Astrocyte (in vitro differentiated cells and primary cell): ENCODE measurements at places on chromosomes 5 and 9. TPM values are rescaled to one million over a fixed set of nuclear protein-coding genes. Genes with fewer than 3 reads are reported as not detected.

DNA sequence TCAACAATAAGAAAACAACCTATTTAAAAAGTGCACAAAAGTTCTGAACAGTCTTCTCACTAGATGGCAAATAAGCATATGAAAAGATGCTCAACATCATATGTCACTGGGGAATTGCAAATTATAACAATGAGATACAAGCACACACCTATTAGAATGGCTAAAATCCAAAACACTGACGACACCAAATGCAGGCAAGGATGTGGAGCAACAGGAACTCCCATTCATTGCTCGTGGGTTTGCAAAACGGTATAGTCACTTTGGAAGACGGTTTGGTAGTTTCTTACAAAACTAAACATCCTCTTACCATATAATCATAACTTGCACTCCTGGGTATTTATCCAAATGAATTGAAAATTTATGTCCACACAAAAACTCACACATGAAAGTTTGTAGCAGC lies 100.9 kb upstream of the TBC1D2 start:
- no peak for DNase-seq

DNA sequence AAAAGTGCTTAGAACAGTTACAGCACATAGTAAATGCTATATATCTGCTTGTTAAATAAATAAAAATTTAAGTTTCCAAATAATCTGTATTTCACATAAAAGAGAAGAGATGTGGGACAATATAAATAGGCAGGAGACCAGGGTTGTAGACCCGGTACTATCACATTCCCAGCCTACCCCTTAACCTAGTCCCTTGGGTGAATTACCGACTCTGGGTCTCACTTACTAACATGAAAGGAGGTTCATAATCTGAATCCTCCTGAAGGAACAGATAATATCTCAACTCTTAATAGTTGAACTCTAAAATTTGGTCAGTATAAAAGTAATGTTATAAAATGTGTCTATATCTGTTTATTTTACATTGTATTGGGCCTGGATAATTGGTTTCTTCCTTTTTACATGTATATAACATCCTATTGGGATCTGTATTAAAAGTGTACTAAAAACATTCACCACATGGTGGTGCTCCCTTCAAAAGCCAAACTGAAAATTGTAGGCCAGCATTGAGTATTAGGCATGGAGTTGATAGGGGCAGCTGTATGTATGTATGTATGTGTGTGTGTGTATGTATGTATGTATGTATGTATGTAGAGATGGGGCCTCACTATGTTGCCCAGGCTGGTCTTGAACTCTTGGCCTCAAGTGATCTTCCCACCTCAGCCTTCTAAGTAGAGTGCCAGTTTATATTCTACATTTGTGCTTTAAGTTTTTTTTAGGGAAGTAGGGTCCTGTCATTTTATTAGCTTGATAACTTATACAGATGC lies 64.2 kb upstream of the ABL1 start:
- DNase-seq = peak; percentile 45

- no peak for DNase-seq
These were observed 51.1 kb downstream of the BARX1 start for GRCh38 chr9:93903886-93904648.

GRCh38 chr5:154850255-154851062 lies at the start of gene FAXDC2:
Gene FAXDC2 (minus strand): TSS chr5:154850603. CDS start chr5:154838178, 12,425 bp downstream.
- peak; percentile 82 for DNase-seq

GRCh38 chr5:173721601-173722232 lies 105.3 kb upstream of the BOD1 start:
- peak; percentile 41 for DNase-seq

DNA sequence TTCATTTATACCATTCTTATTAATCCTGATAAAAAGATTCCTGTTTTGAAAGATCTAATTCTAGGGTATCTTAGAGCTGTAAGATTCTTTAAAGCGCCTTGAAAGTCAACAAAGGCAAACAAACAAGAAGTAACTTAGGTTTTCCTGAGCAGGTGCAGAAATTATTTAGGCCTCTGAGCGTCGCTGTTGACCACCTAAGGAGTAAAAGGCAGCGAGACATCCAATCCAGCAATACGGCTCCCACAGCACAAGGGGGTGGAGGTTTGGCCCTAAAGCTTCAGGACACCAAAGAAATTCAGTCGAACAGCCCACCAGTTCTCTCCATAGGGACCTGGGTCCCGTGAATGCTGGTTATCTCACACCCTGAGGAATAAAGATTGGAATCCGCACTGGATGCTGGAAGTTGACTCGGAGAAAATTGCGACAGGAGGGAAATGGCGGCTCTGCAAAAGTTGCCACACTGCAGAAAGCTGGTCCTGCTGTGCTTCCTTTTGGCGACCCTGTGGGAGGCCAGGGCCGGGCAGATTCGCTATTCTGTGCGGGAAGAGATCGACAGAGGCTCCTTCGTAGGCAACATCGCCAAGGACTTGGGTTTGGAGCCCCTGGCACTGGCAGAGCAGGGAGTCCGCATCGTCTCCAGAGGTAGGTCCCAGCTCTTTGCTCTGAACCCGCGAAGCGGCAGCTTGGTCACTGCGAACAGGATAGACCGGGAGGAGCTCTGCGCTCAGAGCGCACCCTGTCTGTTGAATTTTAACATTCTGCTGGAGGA lies at the start of gene PCDHGA2:
Gene PCDHGA2, plus strand, starts transcription at position 223 of the 769 bp plus-strand sequence.
- peak; percentile 28 for DNase-seq

GRCh38 chr5:134466241-134467069 lies 54.8 kb upstream of the CDKN2AIPNL start:
- DNase-seq = peak; percentile 52

DNA sequence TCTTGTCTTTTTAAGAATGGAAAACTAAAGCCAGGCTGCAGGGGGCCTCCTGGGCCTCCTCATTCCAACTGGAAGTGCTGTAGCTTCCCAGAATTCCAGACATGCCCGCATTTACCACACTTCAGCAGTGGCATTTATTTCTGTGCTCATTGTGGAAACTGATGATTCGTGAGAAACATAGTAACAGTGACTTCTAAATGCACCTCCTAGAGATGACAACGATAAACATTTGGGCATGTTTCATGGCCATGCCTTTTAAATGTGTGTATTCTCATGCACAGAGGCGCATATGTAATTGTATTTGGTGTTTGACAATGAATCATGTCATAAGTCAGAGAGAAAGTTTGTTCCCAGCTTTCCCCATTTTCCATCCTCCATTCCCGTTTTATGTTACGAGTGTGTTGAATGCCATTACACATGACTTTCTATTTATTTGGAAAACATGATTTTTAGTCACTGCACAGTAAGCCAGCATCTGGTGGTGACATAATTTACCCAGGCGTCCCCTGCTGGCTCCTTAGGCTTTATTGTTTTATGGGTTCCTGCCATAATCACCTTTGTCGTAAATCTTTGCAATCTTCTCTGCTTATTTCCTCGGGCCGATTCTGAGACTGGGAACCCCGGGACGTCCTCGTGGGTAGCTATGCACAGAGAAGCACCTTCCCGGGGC lies 68.8 kb upstream of the FCN2 start:
- peak; percentile 94 for DNase-seq

- no peak for DNase-seq
These were observed 76.8 kb upstream of the TXNDC8 start for GRCh38 chr9:110414471-110414870.

DNA sequence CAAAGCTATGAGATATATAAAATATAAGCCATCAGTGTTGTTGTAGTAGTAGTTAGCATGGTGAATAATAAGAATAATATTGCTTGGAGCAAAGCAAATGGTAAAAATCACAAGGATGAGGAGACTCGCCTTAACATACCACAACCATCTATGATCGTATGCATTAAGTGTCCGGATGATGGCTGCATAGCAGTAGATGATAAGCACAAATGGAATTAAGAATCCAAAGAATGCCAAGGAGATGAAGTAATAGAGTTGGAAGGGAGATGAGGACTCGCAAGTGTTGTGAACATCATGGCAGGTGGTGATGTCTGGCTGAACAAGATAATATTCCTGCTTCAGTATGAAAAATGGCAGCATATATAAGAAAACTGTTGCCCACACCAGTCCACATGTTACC lies 5.5 kb downstream of the F2RL2 start:
- DNase-seq = peak; percentile 92

HAND1 gene
- total RNA-seq = not detected in 2 replicates

TTC16 gene
- total RNA-seq = not detected in 2 replicates

PRELID1 gene
- 178 and 196 TPM in 2 replicates for total RNA-seq

PCDHA12 gene
- total RNA-seq = 13.8 and 16.0 TPM in 2 replicates
